CD4-positive, alpha-beta T cell (primary cell): ENCODE measurements at places on chromosomes 6 and 20.

- DNase-seq: no peak
These were observed 128.5 kb upstream of the CHD6 start for GRCh38 chr20:41746635-41747034.

DNA sequence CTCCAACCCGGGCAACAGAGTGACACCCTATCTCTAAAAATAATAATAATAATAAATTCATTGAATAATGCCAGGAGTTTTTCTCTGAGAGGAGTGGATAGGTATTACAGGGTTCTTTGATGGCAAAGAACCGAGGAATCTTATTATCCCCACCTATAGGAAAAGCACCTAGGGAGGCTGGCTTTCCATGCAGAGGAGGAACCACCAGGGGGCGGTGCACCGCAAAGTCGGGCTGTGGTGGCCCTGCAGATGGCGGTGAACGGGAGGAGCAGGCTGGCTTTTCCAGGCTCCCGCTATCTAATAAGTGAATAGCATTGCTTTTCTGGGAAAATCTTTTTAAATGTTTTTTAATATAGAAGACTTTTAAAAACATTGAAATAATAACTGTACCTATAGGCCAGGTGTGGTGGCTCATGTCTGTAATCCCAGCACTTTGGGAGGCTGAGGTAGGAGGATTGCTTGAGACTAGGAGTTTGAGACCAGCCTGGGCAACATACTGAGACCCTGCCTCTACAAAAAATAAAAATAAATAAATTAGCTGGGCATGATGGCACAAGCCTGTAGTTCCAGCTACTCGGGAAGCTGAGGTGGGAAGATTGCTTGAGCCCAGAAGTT is 864.2 kb downstream of the KIF16B start:
- DNase-seq: peak; percentile 2

- DNase-seq: no peak
These were observed 17.6 kb upstream of the FUCA2 start for GRCh38 chr6:143529095-143529494.

DNA sequence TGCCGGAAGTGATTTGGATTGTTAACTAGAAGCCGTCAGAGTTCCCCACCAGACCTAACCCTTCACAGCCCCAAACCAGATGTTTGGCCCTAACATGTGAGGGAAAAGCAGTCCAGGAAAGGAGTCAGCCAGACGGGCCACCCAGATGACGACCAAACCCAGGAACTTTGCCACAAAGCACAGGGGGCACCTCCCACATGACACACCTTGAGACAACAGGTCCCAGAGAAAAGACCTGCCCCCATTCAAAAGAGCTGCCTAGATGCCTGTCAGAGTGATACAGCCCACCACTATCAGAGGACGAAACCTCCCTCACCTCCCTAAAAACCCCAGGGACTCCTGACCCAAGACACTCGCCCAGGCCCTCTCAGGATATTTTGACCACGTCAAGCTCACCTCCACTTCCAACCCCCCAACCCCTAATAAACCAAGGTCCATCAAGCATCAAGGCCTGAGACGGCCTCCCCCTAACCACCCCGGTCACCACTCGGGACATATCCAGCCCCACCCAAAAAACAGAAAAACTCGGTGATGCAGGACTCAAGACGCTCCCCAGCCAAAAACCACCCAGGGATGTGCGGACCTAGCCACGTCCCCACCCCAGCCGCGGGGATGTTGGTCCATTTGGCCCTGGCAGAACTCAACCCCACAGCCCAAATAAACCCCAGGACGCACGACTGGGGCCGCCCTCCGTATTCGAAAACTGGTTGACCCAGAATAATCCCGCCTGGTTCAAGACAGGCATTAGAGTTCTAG is 662 bp downstream of the ZNF343 start:
- DNase-seq: no peak

DNA sequence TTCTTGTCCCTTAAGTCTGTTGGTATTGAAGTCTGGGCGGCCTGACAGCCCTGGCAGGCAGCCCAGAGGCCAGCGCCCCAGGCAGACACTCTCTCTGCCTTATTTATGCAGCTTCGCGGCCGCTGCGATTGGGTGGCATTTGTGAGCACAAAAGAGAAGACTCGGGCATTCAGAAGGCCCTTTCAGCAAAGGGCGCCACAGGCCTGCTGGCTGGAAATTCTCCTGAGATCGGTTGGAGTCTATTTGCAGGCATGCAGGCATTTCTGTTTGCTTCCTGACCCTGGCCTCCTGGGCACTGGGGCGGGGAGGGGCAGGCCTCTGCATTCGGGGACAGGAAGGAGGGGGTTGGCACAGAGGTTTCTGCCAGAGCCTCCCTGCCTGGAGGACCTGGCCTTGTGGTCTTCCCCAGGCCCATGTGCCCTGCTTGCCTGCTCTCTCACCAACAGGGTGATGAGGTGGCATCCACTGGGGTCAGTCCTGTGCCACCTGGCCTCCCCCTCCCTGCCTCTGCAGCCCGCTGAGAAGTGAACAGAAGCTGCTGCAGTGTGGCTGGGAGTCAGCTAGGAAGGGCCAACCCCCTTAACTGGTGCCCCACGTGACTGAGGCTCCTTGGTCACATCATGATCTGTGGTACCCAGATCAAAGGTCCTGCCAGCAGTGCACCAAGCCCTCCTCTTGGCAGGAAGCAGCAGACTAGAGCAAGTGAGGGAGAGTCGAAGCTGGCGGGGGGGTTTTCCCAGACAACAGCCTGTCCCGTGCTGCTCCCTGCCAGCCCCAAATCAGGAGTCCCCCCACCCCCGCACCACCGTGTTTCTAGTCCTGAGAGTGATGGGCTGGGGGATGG is 16.6 kb upstream of the CCDC167 start:
- peak; percentile 90 for DNase-seq

- DNase-seq: no peak
These were observed 18.1 kb downstream of the RIPK1 start for GRCh38 chr6:3086282-3086946.

DNA sequence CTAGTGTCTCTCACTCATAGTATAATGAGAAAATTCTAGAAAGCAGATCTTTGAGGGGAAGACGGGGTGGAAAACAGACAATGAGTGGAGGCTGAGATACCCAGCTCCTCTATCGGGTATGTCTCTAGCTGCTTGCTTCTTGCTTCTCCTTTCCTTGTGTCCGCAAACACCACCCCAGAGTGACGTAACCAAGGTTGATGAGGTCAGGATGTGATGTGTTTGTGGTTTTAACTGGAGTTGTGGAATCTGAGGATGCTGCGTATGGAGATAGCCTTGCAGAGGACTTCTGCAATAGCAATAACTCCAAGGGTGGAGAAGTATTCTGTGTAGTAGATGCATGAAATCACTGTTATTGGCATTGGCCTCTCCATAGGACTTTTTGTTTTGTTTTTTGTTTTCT is 132.7 kb upstream of the IFNGR1 start:
- no peak for DNase-seq

- DNase-seq: no peak
These were observed 306.6 kb downstream of the EPM2A start for GRCh38 chr6:145428706-145429105.

DNA sequence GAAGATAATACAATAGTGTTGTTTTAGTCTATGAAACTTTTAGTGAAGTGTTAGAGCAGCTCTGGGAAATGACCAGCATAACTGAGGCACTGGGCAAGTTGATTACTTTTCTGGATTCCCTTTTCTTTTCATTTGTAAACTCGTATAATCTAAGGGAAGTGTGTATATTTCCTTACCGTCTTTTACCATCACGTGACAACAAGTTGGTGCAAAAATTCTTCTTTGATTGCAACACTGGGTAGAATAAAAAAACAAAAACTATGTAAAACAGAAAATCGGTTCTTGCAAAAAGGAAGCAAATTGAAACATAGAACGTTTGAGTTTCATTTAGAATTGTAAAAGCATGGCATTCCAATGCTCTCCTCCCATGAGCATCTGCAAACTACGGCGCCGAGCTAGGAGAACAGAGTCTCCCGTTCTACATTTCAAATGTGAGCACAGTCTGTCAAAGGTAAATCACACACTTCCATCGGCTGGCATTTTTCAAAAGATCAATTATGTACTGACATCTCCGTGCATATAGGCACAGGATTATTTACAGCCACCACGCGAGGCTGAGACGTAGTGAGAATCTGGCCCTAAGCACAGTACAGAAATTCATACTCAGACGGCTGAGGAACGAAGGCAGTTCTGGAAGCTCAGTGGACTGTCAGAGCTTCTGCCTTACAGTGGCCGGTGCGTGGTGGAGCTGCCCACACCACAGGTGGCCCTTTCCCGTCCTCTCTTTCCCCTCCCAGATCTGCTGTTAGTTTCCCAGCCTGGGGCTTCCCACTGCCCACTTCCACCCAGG is 314.0 kb downstream of the BMP7 start:
- DNase-seq: no peak

DNA sequence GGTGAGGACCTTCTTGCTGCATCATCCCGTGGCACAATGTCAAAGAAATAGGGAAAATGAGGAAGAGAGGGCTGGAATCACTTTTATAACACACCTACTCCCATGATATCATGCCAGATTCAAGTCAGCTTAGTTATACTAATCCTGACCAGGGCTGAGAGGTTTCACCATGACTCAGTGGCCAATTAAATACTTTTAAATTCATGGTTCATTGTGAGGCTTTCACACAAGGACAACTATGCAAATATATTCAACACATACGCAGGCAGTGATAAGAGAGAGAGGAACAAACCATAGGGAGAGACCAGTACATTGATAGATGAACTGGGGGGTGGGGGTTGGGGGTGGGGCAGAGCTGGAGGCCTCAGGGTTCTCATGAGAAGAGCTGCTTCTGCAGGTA is 313.1 kb downstream of the LRFN2 start:
- no peak for DNase-seq

DNA sequence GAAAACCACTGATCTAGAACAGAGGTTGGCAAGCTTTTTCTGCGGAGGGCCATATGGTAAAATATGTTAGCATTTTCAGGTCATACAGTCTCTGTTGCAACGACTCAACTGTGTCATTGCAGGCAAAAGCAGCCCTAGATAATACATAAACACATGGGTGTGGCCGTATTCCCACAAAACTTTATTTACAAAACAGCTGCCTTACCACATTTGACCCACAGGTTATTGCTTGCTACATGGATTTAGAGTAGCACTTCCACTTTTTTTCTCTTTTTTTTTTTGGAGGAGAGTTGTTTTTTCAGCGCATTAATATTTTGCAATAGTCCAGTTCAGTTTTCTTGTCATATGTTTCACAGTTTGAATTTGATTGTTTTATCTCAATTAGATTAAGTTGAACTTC is 2.5 kb upstream of the IGF2R start:
- no peak for DNase-seq
